ENCODE measurements at places on chromosomes 2 and 18.

GRCh38 chr18:7958081-7958896, 391.2 kb downstream of the PTPRM start:
- DNase-seq = no peak

DNA sequence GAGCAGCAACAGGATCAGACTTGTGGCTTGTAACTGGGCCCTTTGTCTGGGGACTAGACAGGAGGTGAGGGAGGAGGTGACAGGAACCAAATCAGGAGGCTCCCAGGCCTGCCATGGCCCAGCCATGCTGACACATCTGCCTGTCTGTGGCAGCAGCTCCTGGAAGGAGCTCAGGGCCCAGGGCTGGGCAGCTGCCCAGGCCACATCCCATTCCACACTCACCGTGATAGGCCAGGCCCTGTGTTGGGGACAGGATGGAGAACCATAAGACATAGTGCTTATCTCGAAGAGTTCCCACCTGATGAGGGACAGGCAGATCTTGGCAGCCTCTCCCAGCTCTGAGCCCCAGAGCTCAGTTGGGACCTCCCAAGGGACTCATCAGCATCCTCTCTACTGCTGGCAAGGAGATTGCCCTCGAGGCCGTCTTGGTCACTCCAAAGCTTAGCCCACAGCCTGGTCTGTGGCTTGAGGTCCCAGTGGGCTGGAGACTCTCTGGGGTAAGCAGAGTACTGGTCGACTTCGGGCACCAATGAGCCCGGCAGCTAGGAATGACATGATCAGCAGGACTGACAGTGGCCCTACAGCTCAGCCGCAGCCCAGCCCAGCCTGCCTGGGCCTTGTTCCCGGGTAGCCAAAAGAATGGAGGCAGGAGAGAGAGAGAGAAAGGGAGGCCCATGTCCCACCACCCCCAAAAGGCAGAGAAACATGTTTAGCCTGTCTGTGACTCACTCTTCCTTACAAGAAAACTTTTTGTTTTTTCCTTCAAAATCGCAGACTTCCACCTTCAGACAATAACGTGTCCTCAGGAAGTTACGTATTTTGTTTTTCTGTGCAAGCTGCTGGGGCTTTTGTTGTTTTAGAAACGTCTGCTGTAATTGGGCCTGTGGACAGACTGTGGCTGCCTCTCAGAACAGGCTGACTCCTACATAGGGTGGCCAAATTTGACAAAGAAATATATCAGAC, 82.1 kb downstream of the HS1BP3 start:
- no peak for DNase-seq

DNA sequence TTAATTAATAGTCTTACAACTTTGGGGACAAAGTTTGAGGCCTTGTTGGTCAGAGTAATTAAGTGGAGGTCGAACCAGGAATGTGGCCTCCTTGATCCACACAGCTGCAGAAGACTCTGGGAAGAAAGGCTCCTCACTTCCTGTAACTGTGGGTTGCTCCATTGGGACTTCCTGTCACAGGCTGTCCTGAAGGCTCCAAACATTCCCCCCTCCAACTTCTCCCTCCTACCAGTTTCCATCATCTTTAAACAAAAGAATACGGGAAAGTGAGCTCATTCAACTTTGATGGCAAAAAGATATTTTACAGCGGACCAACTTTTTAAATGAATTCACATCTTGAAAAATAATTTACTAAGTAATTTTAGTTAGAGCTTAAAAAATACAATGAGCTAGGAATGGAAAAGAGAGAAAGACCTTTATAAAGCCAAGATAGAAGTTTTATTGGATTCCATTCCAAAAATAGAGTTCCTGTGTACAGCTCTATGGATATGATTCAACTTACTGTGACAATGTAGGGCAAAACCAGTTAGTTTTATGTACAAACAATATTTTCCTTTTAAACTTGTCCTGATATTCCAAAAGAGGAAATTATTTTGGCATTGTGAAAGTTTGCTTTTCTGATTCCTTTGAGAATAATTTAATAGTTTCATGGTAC, 212.0 kb upstream of the NABP1 start:
- no peak for DNase-seq

DNA sequence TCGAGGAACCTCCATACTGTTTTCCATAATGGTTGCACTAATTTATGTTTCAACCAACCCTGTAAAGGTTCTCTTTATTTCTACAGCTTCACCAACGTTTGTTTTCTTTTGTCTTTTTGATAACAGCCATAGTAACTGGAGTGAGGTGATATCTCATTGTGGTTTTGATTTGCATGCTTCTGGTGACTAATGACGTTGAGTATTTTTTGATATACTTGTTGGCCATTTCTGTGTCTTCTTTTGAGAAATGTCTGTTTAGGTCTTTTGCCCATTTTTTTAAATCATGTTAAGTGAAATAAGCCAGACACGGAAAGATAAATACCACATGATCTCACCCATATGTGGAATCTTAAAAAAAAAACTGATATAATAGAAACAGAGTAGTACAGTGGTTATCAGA, 74.8 kb upstream of the SMIM21 start:
- no peak for DNase-seq

- DNase-seq = peak; percentile 52
Measured at GRCh38 chr2:174888146-174888545, 117.0 kb downstream of the CHN1 start.

DNA sequence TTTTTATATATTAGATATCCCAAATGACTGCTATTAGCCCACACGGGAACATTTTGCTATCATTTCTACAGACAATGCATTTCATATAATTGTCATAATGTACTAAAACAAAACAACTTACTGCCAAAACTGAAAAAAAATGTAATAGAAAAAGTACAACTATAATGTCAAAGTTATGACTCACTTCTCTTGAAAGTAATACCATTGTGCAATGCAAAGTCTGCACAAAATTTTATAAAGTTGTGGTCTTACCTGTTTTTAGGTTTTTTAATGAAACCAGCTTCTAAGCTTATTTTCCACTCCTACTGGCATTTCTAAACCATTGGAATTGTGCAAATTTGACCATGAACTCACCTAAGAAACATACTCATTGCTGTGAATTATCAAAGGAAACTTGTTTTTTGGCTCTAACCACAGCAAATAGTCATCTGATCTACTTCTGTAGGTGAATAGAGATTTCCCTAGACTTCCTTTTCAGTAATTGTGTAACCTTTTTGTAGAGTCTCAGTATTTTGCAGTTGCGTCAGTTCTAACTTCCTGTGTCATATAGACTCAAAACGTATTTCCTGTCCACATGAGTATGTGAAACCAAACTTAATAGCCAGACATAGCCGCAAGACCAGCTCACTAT, 31.9 kb upstream of the TFPI start:
- peak; percentile 45 for DNase-seq

GRCh38 chr2:136101042-136101441, 16.9 kb downstream of the CXCR4 start:
- no peak for DNase-seq

GRCh38 chr2:152120430-152120829, 21.6 kb upstream of the CACNB4 start:
- no peak for DNase-seq

DNA sequence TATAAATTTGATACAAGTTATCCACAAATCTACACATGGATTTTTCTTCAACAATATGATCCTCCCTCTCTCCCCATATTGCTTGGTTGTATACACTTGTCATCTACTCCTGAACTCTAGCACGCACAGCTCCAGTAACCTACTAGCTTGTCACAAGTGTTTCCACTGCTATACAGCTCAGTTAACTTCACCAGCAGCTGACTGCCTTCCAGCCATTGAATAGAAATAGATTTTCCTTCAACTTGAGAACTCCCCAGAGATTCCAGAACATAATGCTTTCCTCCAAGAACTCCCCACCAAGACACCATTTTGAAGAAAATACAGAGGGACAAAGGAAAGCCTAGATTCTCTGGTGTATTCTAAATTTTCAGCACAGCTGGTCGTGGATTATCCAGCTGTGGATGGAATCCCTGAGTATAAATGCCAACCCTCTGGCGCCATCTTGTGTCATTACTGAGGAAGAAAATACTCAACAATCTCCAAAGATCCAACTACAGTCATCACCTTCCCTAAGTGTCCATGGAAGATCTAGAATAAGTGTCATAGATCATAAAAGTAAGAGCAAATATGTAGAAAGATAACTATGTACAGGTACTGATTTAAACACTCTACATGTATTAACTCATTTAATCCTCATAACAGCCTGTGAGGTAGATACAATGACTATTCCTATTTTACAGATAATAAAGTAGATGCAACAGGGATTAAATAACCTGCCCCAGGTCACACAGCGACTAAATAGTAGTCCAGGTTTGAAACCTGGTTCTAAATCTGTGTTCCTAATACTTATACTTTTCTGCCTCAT, 156.7 kb downstream of the ARHGAP28 start:
- DNase-seq = peak; percentile 72

- no peak for DNase-seq
Measured at GRCh38 chr2:66903183-66903582, 468.3 kb downstream of the MEIS1 start.

GRCh38 chr18:650428-650858, 7.0 kb upstream of the TYMS start:
- DNase-seq = no peak

- DNase-seq = no peak
Measured at GRCh38 chr2:208304157-208304556, 38.1 kb downstream of the PIKFYVE start.

- no peak for DNase-seq
Measured at GRCh38 chr2:160494201-160494644, 616 bp upstream of the RBMS1 start.

GRCh38 chr2:47521666-47522285, 118.8 kb downstream of the MSH2 start:
- no peak for DNase-seq

DNA sequence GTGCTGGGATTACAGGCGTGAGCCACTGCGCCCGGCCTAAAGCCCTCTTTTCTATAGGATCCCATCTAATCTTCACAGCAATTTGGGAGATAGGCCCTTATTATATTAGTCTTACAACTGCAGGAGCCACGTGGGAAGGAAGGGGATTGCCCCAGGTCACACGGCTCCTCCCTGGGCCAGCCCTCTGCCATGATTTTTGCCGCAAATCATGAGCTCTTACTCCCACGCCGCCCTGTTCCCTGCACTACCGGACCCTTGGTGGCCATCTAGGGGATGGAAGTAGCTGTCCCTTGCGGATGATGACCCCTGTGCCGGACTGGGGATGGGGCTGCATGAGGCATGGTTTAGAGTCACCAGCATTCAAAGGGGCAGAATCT, 28.4 kb upstream of the PTMA start:
- DNase-seq = no peak

- no peak for DNase-seq
Measured at GRCh38 chr2:3208591-3208990, 169.0 kb downstream of the EIPR1 start.

- DNase-seq = peak; percentile 74
Measured at GRCh38 chr2:130391058-130391871, 35.4 kb downstream of the PTPN18 start.

- peak; percentile 65 for DNase-seq
Measured at GRCh38 chr2:72893594-72894319, 6.5 kb downstream of the SPR start.

- peak; percentile 47 for DNase-seq
Measured at GRCh38 chr2:227477291-227477690, 5.3 kb downstream of the AGFG1 start.

DNA sequence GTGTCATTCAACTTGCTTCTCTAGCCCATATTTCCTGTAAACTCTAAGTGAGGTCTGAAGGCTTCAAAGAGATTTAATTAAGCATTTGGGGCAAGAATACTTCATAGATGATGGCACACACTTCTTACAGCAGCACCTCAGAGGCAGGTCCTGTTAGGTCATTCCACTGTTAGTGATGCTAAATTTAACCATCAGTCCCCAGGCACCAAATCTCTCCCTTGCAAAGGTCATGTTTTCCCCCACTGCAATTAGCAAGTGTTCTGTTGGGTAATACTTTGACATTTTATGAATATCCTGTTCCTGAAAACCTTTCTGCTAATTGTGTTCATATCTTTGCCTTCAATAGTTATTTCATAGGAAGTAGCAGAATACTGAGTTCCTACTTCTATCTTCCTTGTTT, 117.0 kb downstream of the STK39 start:
- no peak for DNase-seq

- no peak for DNase-seq
Measured at GRCh38 chr18:42778024-42778423, 337.5 kb downstream of the RIT2 start.

DNA sequence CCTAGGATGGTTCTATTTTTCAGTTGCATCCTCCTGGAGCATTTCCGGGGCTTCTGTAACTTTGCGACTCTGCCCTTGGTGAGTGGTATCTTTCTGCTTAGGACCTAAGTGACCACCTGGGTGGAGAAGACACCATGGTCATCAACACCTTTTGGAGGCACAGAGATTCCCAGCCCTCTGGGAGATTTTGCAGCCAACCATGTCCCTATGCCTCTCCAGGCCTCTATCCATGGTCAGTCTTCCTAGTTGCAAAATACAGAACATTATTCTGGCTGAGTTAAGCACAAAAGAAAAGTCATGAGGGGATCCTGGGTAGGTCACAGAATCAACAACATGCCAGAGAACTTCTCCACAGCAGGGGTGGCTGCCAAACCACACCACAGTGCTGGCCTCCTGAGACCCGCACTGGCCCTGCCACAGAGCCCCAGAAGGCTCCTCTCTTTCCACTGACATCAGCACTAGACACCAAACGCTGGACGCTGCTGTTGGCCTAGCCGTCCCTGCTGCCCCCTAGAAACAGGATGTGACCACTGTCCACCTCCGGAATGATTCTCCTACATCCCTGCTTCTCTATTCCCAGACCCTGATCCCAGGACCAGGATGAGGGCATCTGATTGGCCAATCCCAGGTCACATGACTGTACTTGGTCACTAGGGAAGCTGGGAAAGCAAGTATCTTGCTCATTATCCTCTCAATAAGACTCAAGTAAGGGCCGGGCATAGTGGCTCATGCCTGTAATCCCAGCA, 47.7 kb downstream of the SMAD7 start:
- peak; percentile 72 for DNase-seq

DNA sequence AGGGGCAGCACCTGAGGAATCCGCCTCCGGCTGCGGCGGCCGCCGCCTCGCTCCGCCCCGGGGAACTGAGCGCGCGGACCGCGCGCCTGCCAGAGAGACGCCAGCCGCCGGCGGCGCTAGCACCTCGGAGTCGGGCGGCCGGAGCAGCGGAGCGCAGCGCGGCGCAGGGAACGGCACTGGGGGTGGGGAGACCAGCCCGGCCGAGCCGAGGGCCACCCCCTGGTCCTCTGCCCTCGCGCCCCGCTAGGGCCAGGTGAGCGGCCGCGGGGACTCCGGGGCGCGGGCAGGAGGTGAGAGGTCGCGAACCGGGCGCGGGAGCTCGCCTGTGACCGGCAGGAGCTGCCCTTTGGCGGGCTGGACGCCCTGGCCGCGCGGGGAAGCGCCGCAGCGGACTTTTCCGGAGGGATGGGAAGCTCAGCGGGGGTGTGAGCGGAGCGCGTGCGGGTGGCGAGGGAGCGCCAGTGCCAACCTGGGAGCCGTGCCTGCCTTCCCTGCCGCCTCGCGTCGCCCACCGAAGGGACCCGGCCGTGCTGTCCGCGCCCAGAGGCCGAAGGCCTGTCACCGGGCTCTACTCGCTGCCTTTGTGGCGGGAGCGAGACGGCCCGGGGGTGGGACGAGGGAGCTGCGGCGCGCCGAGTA, at the start of gene GREB1L:
GREB1L (plus strand) TSS at position 92 of the 639 bp plus-strand sequence. CDS start 141,287 bp downstream, outside the sequence.
- DNase-seq = peak; percentile 36
